ENCODE measurements at places on chromosomes 4 and X.

- DNase-seq = no peak
Measured at GRCh38 chrX:100700809-100701208, 31.1 kb downstream of the SYTL4 start.

DNA sequence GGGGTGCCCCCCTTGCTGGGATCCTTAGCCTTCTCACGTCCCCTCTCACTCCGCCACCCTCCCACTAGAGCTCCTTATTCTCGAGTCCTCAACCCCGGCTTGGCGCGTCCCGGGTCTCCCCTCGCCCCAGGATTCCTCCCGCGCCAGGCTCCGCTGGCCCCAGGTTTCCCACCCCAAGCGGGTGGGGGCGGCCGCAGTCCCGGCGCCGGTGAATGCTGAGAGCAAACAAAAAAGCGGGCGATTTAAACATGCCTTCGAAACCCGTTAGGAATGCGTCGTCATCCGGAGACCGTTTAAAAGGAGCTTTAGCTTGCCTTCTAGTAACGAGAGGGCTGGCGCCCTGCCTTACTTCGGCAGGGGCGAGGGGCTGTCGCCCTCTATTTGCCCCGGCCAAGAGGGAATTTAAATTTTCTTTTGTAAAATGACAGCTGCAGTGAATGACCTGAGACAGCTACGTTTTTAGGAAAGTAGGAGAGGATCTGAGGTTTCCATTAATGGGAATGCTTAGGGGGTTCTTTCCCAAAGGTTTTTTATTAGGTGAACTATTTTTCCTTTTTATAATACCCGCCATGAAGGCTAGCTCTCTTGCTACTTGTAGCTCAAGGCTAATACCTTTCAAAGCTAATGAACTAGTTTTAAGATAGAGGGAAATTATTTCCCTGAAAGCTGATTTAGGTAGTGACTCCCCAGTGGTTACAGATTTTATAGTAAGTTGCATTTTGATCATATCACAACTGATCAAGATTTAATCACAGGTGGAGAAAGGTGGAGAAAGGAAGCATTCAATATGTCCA lies 3.1 kb downstream of the JADE1 start:
- DNase-seq = no peak

DNA sequence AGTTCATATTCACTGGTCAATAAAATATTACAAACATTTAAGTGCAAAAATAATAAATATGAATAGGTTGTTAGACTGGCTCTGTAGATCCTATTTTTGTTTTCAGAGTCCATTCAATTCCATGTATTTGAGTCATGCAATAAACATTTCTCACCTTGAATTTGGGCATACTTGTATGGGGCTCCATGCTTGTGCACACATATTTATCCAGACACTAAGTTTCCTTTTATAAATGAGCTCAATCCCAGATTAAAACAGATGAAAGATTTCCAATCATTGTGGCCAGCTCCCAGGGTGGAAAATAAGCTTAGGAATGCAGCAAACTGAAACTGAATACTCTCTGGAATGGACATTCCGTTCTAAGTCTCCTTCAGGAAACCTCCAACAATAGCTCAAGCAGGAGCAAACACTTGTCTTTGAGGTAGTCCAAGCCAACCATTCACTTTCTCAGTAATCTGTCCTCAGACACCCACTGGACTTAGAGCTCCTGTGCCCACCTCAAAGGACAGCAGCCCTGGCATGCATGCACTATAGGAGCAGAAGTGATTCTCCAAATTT lies 16.4 kb downstream of the DMD start:
- no peak for DNase-seq

- DNase-seq = no peak
Measured at GRCh38 chr4:179465131-179465797, 2023.0 kb upstream of the AGA start.

DNA sequence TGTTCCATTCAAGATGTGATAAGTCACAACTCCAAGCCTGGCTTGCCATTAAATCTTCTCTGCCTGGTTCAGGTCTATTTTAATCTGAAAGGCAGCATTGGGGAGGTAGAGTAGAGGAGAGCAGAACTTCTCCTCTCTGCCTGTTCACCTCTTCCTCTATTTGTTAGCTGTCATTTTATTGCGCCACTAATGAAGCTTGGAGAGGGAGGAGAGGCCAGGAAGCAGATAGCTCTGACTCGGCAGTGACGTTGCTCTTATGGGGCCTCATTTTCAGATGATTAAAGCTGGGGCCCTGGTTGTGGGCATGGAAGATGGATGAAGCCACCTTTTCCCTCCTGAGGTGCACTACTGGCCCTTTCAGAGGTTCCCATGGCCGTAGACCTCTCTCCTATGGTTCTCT lies 207.3 kb downstream of the MID1IP1 start:
- DNase-seq = no peak

DNA sequence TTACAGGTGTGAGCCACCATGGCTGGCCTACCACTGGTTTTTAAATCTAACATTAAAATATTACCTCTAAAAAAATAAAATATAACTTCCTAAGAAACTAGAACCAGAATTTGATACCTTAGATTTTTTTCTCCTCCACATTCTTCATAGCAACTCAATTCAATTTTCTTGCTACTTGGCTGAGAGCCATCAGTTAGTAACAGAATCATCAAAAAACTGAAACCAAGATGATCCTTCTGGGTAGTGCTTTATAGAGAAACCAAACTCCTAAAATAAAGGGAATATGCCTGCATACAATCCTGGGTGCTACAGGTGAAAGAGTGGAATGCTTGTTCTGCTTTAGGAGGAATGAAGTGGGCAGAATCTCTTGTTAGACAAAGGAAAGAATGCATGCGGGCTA lies 64.4 kb downstream of the RPS3A start:
- no peak for DNase-seq

DNA sequence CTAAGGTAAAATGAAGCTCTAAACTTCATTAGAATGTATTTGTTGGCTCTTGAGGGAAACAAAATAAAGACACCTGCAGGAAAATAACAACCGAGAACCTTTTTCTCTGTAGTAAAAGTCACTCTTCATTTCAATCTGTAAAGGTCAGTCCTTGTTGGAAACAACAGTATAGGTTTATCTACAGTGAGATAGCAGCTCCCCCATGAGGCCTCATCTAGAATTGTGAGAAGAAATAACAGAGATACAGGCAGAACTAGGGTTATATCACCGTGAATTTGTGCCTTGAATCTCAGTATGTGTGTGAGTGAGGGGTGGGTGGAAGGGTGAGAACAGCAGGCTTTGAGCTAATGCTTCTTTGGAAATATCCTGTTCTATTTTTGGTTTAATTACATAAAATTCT lies 107.8 kb upstream of the FMR1 start:
- DNase-seq = no peak

Measured in glomerular endothelial cell (primary cell).